ENCODE measurements at places on chromosomes 1 and 21.

DNA sequence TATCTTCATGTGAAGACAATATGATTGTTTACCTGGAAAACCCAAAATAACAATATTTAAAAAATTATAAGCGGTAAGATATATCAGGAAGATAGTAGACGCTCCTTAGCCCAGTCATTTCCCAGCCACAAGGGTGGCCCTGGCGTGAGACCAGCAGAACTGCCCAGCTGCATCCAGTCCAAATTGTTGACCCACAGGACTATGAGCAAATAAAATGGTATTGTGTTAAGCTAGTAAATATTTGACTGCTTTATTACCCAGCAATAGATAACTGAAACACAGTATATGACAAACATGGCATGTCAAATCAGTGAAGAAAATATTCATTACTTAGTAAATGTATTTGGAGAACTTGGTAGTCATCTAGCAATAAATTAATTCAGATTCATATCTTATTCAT lies 294.3 kb upstream of the SPAG17 start:
- no peak for DNase-seq

- no peak for DNase-seq
Observed at GRCh38 chr1:246283771-246284410, 223.2 kb downstream of the SMYD3 start.

DNA sequence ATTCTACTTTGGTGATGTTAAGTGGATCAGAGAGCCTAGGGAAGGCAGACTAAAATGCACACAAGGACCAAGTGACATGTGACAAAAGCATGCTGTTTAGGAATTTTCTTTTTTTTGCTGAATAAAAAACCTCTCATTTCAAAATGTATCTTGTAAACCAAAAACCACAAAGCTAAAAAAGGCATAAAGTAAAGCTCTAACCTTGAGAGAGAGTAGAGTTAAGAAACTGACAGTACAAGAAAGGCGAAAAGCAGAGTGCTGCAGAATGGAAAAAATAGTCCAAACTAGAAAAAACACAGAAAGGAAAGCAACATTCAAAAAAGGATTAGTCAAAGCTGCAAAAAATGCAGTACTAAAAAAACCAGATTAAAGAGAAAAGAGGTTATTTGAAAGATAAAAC lies 76.5 kb downstream of the EPS15 start:
- no peak for DNase-seq

- DNase-seq, result no peak
Observed at GRCh38 chr1:169250022-169250421, 117.6 kb downstream of the NME7 start.

DNA sequence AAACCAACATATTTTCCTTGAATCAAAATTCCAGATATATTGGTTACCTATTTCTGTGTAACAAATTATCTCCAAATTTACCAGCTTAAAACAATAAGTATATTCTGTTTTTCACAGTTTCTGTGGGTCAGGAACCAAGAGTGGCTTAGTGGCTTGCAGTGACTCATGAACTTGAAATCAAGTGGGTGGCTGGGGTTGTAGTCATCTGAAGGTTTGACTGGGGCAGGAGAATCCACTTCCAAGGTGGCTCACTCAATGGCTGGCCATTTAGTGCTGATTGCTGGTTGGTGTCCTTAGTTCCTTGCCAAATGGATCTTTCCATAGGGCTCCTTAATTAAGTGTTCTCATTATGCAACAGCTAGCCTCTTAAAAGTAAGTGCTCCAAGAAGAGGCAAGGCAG lies 43.8 kb downstream of the ALG14 start:
- DNase-seq, result no peak

GRCh38 chr1:2786329-2787162 lies 14.9 kb downstream of the TTC34 start:
- DNase-seq, result no peak

DNA sequence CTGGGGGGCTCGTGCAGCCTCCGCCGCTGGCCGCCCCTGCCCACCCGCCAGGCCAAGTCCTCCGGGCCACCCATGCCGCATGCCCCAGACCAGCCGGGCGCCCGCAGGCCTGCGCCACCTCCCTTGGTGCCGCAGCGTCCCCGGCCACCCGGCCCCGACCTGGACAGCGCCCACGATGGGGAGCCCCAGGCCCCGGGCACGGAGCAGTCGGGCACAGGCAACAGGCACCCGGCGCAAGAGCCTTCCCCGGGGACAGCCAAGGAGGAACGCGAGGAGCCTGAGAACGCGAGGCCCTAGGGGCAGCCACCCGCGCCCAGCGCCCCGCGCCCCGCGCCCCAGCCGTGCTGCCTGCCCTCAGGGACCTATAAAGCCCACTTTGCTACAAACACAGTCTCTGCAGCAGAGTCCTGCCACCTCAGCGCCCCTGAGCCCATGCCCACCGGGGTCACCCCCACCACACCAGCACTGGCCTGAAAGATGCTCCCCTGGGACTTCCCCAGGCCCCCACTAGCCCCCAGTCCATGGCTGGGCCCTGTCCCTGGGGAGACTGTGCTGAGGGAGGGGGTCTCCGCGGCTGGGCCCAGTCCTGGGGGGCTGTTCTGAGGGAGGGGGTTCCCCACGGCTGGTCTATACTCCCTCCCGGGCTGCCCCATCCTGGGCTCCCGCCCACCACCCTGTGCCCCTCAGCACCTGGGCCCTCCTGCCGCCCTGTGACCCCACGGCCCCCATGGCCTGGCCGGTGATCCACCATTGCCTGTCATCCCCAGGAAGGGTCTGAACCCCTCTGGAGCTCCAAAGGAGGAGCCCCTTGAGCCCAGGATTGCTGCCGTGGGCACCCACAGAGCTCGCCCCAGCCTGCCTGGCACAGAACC lies 8.6 kb downstream of the TNFRSF18 start:
- no peak for DNase-seq

GRCh38 chr21:41437729-41438128 lies 11.7 kb downstream of the MX1 start:
- DNase-seq, result no peak

DNA sequence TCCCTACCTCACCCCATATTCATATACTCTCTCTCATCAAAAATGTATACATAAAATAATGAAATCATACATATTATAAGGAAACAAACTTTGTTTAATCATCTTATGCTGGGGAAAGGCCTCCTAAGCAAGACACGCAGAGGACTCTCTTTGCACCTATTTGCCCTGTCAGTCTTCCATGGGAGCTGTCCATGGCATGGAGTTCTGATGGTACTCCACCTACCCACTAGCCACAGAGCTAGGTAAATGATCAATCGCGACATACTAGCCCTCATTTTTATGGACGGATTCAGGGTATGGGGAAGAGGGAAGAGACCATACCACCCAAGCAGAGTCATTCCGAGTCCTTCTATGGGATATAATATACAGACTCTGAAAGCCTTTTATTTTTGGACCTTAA lies 131.0 kb downstream of the CSMD2 start:
- no peak for DNase-seq

- no peak for DNase-seq
Observed at GRCh38 chr1:244413736-244414135, 38.0 kb downstream of the ADSS2 start.

DNA sequence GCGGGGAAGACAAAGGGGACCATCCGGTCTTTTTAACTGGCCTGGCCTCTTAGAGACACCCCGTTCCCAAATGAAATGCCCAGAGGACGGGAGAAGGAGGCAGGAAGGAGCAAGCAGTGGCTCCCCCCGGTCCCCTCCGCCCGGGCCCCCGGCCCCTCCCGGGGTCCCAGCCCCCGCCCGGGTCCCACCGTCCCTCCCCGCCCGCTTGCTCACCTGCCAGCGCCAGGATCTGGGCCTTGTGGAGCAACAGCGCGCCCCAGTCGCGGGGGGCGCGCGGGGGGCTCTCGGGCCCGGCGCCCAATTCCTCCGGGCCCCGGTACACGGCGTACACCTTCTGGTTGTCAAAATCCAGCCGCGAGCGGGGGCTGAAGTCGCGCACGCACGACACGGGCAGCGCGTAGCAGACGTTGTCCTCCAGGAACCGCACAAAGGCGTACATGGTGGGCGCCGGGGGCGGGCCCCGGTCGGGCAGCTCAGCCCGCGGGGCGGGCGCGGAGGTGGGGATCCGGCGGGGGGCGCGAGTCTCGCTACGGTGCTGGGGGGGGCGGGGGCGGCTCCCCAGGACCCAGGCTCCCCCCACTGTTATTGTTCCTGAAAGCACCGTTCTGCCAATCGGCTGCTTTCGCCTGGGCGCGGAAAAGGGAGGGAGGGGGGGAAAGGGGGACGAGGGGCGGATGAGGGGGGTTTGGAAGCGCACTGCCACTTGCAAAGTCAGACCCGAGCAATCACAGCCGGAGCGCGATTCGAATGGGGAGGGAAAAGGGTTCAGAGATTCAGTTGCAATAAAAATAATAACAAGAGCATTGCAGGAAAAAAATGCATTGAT lies at the start of gene BEND5:
TSS of gene BEND5 (minus strand) at position 499 of the 826 bp plus-strand sequence. CDS start at position 439, 60 bp downstream.
- peak; percentile 19 for DNase-seq

GRCh38 chr1:109777980-109778625 lies 14.4 kb upstream of the EPS8L3 start:
- DNase-seq, result no peak
